ENCODE measurements at places on chromosomes 4 and X. TPM values are rescaled to one million over a fixed set of nuclear protein-coding genes. Genes with fewer than 3 reads are reported as not detected.

The CABS1 gene
- not detected for total RNA-seq

The EPHA5 gene
- 0.41 TPM for total RNA-seq

The CT47B1 gene
- total RNA-seq, result not detected

The SORCS2 gene
- total RNA-seq, result 0.64 TPM

The CT45A2 gene
- not detected for total RNA-seq

The SLC34A2 gene
- total RNA-seq, result not detected

The ZCCHC18 gene
- total RNA-seq, result 1.1 TPM

The FRG2 gene
- not detected for total RNA-seq

The SSX2 gene
- total RNA-seq, result not detected

The ARHGAP6 gene
- total RNA-seq, result 1.7 TPM

The TMPRSS11A gene
- not detected for total RNA-seq

The ACE2 gene
- not detected for total RNA-seq

The EIF1AX gene
- total RNA-seq, result 48.1 TPM

The IL9R gene
- total RNA-seq, result not detected

The PDGFC gene
- 13.7 TPM for total RNA-seq

The CLDN2 gene
- total RNA-seq, result not detected

The RHOXF2B gene
- not detected for total RNA-seq

The SPANXA1 gene
- total RNA-seq, result not detected

The CRMP1 gene
- 23.8 TPM for total RNA-seq

The SLC25A6 gene
- total RNA-seq, result 312 TPM

The CLDN24 gene
- not detected for total RNA-seq

The SLIT2 gene
- 6.6 TPM for total RNA-seq

The POLA1 gene
- 9.6 TPM for total RNA-seq

The SPANXB1 gene
- not detected for total RNA-seq

The C1QTNF7 gene
- total RNA-seq, result not detected

The AADAT gene
- total RNA-seq, result 2.2 TPM

The ARR3 gene
- not detected for total RNA-seq

The GLRA2 gene
- not detected for total RNA-seq
